ENCODE measurements at places on chromosomes 5 and 9.

- no peak for DNase-seq
Observed at GRCh38 chr5:180467028-180467975, 26.9 kb upstream of the CNOT6 start.

- DNase-seq = no peak
Observed at GRCh38 chr5:54610197-54610944, 92.8 kb downstream of the SNX18 start.

- no peak for DNase-seq
Observed at GRCh38 chr9:17090041-17090440, 44.8 kb upstream of the CNTLN start.

- DNase-seq = no peak
Observed at GRCh38 chr5:138606378-138607064, 31.3 kb upstream of the HSPA9 start.

- no peak for DNase-seq
Observed at GRCh38 chr5:160310552-160311295, 1.6 kb downstream of the CCNJL start.

- no peak for DNase-seq
Observed at GRCh38 chr9:15349892-15350761, 43.1 kb upstream of the TTC39B start.

DNA sequence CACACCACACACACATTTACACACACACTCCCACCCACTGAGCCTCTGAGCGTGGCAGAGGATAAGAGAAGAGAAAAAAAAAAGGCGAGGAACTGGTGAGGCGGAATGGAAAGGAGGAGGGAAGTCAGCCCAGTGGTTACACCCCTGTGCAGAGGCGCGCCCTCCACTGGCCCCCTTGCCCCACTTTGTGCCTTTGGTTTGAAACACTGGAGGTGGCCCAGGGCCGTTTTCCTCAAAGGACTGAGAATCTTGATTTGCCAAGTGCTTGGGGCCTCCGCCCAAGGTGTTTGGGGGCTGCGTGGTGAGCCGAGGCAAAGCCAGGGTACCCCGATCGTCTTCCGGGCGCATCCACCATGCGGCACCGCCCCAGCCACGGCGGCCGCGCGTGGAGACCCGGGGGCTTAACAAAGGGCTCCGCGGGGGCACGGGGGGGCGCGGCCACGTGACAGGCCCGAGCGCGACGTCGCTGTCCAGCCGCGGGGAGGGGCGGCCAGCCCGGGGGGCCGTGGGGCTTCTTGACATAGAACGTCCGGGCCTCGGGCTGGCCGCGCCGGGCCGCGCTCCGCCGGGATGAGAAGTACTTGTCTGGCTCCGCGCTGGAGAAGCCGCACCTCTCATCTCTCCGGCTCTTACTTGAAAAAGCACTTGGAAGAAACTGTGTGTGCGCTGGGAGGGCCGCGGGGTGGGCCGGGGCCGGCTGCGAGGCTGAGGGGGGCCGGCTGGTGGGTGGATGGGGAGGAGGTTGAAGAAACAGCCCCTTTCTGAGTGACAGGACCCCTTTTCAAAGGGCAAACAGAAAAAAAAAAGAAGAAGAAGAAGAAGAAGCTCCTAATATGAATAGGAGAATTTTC, 21.0 kb downstream of the NR2F1 start:
- no peak for DNase-seq

DNA sequence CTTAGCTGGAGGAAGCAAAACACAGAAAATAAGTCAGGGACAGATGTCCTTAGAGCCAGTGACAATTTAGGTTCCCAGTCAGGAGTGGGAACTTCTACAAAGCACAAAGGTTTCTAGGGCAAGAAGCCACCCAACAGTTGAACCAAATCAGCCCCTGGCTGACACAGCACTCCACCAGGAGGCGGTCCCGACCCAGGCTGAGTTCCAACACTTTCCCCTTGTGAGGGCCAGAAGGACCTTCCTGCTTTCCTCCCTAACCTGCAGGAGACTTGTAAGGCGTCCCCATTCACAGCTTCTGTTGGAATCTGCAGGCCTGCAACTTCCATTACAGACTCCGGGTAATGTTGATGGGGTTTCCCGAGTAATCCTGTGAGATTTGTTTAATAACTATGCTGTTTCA, 416.4 kb upstream of the IRX1 start:
- DNase-seq = no peak

- no peak for DNase-seq
Observed at GRCh38 chr9:87475463-87475862, 22.2 kb upstream of the DAPK1 start.

DNA sequence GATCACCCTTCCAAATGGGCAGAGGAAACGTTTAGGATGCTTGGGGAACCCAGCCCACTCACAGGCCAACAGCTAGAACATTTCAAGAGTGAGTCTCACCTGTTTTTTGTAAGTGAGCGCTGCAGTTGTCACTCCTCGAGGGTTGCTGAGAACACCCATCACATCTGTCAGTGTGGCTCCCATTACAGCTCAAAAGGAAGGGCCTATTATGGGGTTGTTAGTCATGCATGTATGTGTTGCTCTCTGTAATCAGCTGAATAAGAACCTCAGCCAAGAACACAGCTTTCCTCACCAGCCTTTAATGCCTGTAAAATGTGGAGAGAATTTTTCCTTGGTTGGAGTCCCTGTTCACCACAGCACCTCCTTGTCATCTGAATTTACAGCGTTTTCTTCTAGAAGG, 196.3 kb upstream of the KLF4 start:
- no peak for DNase-seq

GRCh38 chr5:13780081-13780480, 164.4 kb downstream of the DNAH5 start:
- no peak for DNase-seq

GRCh38 chr5:77908787-77909186, 132.6 kb upstream of the TBCA start:
- no peak for DNase-seq

GRCh38 chr5:150527038-150527437, 19.1 kb downstream of the NDST1 start:
- no peak for DNase-seq

DNA sequence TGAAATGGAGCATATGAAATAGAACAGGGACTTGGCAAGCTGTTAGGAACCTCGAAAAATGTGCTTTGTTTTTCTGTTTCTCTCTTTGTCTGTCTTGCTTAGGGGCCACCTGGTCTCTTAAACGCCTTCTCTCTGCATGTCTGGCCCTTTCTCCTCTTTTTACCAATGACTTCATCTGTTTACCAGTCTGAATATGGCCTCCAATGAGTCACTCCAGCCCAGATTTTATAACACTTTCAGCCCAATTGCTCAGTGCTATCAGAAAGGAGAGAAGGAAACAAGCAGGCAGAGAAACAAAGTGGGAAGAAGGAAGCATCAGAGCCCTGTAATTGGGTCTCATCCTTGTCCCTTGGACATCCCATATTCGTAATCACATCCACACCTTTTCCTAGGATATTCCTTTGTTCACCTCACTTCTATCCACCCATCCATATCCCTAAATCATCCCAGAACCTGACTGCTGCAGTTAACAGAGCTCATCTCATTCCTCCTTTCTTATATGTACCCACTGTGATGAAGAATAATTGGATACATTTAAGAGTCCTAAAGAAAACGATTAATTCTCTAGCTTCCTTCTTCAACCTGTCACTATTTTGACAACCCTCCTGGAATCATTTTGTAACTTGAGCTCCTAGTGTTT, 151.8 kb upstream of the GPR151 start:
- DNase-seq = no peak

GRCh38 chr9:35906923-35907699, 1.1 kb downstream of the HRCT1 start:
- no peak for DNase-seq

DNA sequence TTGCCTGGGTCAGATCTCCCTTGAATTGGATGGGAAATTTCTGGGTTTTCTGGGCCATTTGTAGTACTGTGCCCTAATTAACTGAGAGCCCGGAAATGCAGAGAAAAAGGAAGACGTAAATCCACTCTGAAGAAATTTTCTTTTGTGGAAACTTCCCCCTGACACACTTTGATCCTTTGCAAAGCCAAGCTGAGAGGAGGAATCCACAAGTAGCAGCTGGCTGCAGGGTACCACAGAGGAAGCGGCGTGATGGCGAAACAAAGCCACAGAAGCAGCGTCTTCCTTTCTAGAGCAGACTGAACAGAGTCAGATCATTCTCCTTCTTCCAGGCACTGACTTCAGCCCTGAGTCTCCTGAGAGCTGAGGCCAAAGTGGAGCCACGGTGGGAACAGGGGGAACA, 47.1 kb upstream of the ZNF354A start:
- no peak for DNase-seq

DNA sequence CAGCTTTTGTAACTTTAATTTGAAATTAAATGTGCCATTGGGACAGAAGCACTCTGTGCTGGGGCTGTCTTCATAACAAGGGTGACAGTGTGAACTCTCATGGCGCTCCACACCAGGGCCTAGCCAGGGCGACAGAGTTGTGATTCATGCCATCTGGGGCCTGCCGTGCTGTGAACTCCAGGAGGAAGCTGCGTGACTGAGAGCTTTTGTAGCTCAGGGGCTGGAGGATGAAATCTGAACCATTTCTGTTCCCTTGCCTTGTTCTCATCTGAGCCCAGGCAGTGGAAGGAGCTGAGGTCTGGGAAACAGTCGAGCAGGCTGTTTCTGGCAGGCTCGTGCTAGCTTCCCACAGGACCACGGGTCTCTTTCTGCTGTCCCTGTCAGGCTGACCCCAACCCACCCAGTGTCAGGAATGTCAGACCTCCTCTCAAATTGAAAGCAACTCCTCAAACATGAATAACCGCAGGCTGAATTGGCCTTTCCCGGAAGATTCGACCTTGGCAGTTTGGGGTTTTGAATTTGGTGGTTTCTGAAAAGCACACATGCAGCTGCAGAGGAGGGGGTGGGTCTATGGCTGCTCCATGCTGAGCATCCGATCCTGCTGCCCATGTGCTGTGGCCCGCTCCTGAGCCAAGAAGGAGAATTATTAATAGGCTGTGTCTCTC, 69.2 kb upstream of the RPS23 start:
- no peak for DNase-seq

DNA sequence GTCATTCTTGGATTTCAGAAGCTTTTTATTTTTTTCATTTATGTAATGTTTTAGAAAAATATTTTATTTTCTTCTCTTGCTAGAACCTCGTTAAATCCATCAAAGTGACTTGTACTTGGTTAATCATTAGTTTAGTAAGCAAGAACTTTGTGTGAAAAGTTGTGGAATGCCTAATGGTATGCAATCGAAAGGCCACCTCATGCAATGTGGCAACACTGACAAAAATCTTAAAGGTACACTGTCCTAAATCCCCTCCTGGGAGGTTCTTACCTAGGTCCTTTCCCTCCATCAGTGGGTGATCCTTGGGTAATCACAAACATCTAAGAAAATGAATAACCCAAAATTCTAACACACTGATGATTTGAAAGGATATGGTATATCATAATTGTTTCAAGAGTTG, 304.2 kb downstream of the DNAH5 start:
- DNase-seq = no peak

GRCh38 chr9:76985581-76985980, 33.9 kb upstream of the FOXB2 start:
- no peak for DNase-seq

DNA sequence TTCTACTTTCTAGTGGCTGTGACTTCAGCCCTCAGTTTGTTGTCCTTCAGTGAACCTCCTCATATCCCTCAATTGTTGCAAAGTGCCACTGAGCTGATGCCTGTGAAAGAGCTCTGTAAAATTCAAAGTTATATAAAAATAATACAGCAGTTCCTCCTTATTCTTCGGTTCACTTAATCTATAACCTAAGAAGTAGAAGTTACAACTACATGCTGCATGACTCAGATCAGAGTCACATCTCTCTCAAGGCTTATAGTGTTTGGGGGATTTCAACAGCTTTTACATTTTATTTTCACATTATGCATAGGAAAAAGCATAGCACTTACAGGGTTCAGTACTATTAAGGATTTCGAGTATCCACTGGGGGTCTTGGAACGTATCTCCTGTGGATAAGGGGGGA, 25.1 kb upstream of the GCNT1 start:
- DNase-seq = no peak

GRCh38 chr5:180126716-180127681, 55.4 kb upstream of the RNF130 start:
- peak; percentile 39 for DNase-seq

DNA sequence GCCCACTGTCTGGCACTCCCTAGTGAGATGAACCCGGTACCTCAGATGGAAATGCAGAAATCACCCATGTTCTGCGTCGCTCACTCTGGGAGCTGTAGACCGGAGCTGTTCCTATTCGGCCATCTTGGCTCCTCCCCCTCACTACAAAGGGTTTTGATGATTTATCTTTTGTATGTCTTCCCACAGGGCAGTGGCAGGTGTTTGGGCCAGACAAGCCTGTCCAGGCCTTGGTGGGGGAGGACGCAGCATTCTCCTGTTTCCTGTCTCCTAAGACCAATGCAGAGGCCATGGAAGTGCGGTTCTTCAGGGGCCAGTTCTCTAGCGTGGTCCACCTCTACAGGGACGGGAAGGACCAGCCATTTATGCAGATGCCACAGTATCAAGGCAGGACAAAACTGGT, 9.4 kb downstream of the BTNL8 start:
- DNase-seq = no peak

- no peak for DNase-seq
Observed at GRCh38 chr5:67644221-67644920, 447.8 kb upstream of the CD180 start.

Measured in stimulated activated CD4-positive, alpha-beta T cell treated with anti-CD3 and anti-CD28 coated beads, TNF-alpha, amount 100 ng/mL, for 24 hours (primary cell).